Germinal center (tissue), 1 donor: ENCODE measurements at places on chromosomes 6 and 20.

DNA sequence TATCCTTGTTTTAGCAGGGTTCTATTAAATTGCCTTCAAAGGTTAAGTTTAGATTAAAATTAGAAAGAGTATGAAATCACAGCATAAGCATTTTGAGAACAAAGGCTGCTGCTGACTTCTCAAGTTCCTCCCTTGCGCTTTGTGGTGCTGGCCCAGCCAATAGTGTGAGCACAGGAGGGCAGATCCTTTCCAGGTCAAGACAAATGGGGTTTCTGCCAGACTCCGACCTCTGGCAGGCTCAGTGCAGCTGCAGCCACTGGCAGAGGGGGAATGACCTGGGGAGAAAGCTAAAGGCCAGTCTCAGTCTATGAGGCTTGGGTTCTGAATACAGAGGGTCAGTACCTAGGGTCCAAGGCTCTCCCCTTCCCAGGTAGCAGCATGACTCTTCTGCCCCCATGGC is 27.0 kb downstream of the CLIC5 start:
- no peak for DNase-seq

DNA sequence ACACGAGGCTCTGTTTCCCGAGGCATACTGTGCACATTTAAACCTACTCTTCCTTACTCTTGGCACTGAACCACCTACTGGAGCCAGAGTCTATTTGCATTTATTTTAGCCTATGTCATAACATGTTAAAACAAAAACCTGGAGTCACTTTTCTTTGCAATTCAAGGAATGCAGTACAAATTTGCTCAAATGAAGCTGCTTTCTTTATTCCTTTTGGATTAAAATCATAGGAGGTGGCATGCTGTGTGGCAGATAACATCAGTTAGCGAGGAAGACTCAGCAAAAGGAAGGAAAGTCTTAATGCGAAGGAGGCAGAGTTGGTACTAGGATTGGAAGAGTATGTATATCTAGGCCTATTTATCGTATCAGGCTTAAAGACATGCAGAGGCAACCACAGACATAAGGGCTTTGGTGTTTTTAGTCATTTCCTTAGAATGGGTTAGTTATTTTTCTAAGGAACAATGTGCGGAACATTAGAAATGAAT is 92.9 kb downstream of the SAMD3 start:
- no peak for DNase-seq

GRCh38 chr20:49293122-49293521 is 15.3 kb upstream of the ZNFX1 start:
- no peak for DNase-seq

DNA sequence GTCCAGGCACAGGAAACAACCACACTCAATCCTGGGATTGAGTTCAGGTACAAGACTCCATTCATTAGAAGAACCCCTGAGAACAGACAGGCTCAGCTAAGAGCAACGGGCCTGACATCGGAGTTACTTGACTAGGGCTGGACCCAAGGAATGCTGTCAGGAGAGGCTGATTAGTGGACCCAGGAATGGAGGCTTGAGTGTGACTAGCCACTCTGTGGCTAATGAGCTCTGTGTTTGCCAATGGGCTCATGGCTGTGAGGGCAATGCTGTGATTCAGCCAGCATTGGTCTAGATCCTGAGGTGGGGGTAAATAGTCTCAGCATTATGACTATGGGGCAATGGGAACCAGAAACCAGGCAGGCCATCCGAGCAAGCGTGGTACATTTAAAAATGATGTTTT is 71.8 kb downstream of the RIOK1 start:
- no peak for DNase-seq

- no peak for DNase-seq
Measured at GRCh38 chr20:21050710-21051109, 55.4 kb downstream of the LINC00237 start.

DNA sequence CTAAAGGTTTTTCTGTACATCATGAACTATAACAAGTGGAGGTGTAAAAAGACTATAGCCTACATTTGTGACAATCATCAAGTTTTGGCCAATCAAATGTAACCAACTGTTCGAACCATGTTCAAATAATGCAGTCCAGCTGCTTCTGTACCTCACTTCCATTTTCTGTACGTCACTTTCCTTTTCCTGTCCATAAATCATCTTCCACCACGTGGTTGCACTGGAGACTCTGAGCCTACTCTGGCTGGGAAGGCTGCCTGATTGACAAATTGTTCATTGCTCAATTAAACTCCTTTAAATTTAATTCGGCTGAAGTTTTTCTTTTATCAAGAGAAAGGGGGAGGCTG is 270.4 kb upstream of the JARID2 start:
- DNase-seq, result no peak

- DNase-seq, result no peak
Measured at GRCh38 chr20:14093652-14094051, 98.3 kb downstream of the MACROD2 start.

- no peak for DNase-seq
Measured at GRCh38 chr6:158283304-158283980, 28.8 kb upstream of the TULP4 start.

DNA sequence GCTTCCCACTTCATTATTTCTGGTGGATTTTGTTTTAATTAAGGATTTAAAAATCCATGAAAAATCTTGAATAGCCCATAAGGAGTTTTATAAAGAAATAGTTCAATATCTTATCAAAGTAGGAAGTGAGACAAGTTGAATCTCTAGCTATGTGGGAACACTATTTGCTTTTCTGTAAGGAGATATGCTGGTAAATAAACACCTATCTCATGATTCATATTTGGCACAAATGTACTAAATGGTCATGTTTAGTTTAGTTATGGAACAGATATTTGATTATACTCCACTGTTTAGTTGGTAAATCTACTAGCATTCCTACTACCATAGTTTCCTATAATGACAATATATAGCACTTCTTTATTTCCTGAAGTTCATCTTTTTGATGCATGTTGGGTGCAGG is 239.9 kb upstream of the CEP162 start:
- no peak for DNase-seq

DNA sequence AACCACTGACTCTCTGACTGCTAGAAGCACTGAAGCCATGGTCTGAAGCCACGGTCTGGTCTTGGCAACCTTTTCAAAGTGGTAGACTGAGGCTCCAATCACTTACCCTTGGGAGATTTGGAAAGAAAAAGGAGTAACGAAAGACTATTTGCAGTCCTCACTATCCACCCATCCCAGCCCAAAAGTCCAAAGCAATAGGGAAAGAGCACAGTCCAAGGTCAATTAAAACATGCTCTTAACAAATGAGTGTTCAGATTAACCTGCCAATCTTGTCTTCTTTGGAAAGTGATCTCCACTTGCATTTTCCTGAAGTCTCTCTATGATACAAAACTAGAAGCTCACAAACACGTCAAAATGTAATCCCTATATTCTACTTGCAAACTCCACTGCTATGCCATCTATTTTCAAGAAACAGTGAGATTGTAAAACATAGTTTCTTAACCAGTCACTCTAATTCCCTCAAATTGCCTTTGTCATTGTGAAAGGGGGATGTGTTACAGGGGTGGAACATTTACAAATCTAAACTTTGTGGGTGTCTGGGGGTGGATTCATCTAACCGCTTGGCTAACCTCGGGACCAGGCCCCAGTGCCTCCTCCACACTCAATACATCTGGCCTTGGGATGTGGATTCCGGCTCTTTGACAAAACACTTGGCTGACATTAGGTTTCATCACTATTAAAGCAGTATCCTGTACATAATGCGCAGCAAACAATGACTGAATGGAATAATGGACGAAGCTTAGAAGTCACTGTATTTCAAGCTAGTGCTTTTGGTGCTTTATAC is 56.4 kb downstream of the B4GALT5 start:
- DNase-seq, result no peak

DNA sequence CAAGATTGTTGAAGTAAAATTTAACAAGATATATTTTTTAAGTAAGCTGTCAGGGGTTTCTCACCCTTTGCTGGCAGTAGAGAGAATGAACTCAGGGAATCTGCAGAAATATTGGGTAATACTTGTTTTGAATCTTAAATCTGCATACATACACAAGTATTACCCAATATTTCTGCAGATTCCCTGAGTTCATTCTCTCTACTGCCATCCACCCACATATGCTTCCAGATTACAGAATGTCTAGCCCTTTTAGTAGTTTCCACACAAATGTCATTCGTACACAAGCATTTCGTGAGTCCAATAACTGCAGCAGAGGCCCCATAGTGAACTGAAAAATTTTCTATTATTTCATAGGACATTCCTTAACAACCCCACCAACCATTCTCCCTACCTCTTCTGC is 69.6 kb upstream of the TNFRSF21 start:
- no peak for DNase-seq

DNA sequence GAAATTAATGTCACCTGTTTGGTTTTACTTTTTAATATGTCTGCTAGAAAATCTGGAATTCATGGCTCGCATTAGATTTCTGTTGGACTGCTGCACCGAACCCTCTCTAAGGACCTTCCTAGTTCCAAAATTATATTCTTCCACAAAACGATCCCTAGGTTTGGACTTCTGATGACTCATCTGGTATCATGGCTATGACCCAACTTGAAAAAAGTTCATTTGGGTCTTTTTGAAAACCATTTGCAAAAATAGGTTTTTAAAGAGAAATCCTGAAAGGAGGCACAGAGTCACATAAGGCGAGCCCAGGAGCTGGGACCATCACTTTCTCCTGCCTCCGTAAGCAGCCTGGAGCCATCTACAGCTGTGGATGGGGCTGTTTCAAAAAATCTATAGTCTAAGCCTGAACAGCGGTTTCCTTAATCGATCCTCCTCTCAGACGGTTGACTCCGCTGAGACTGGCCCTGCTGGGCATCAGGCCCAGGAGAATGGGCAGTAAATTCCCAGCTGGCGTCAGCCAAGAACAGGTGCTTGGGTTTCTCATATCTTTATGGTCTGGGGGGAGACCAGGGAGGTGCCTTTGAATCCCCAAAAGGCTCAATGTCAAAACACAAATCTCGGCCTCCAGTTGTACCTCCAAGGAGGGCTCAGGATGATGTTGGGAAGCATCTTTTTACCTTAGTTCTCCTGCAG is 44.6 kb downstream of the SLC24A3 start:
- no peak for DNase-seq

- DNase-seq, result no peak
Measured at GRCh38 chr6:153038378-153039057, 36.0 kb upstream of the MTRF1L start.

DNA sequence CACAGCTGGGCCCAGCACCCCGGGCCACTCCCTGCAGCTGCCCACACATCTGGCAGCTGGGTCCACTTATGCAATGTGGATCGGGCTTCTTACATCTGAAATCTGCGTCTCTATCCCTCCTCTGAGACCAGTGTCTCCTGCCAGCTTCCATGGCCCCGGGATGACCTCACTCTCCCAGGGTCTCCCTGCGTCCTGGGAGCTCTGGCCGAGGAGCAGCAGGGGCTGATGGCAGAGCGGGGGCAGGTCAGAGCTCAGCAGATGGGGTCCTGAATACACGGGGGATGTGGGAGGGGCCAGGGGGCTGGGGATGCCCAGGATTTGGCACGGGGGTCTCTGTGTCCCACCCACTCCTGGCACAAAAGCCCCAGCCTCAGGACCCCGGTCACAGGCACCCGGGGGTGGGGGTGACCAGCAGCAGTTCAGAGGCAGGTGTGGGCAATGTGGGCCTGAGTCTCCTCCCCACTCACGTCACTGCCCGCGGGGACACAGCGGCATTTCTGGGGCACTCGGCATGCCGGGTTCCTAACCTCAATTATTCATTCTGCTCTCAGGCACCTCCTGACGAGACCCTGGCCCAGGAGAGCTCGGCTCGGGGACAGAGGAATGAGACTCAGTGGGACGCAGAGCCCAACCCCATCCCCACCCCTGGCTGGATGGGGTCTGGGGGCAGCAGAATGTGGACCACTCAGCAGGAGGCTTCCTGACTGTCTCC is 16.4 kb downstream of the CHRNA4 start:
- DNase-seq, result no peak

DNA sequence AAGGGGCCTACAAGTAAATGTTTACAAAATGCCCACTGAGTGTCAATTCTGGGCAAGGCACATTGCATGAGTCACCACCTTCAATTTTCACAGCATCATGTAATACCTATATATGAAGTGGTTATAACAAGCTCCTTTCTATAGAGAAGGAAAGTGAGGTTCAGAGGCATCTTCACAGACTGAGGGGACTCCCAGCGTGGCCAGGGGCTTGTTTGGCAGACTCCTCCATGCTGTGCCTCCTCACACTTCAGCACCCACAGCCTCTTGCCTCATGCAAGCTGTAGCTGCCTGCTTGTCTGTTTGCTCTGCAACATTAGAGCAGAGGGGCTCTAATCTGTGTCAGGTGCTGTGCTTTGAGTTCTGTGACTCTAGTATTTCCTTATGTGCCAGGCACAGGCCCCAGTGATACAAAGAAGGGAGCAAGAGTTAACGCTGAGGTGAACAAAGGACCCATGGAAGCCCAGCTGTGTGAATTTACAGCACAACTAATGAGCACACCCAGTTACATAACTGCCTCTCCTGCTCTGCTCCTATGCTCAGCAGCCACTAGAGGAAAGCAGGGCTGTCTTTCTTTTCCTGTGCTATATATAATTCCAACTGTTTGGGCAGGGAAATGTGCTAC is 72.3 kb downstream of the ZHX3 start:
- no peak for DNase-seq

GRCh38 chr6:151546941-151547659 is 53.3 kb downstream of the CCDC170 start:
- no peak for DNase-seq

- no peak for DNase-seq
Measured at GRCh38 chr6:130517444-130517931, 151.7 kb downstream of the TMEM200A start.

GRCh38 chr6:125474061-125474460 is 172.3 kb upstream of the HDDC2 start:
- DNase-seq, result no peak

DNA sequence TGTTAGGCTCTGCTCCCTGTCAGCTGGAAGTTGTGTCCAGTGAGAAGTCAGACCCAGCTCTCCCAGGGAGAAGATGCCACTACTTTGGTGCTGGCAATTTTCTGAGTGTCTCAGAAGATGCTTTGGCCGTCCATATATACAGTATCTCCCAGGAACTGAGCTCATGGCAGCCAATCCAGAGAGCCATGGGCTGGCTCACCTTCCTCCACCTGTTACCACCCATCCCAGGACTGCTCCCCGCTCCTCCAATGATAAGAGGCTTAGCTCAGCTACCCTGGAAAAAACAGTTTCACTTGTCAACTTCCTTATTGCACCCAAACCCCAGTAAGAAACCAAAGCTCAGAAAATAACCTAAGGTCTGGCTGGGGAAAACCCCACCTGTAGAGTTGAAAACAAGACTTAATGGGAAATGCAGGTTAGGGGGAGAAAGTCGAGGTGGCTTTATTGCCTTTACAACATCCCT is at the start of gene BNIP5:
BNIP5 (minus strand) TSS at position 110 of the 463 bp plus-strand sequence. CDS start 6,198 bp downstream, outside the sequence.
- no peak for DNase-seq

DNA sequence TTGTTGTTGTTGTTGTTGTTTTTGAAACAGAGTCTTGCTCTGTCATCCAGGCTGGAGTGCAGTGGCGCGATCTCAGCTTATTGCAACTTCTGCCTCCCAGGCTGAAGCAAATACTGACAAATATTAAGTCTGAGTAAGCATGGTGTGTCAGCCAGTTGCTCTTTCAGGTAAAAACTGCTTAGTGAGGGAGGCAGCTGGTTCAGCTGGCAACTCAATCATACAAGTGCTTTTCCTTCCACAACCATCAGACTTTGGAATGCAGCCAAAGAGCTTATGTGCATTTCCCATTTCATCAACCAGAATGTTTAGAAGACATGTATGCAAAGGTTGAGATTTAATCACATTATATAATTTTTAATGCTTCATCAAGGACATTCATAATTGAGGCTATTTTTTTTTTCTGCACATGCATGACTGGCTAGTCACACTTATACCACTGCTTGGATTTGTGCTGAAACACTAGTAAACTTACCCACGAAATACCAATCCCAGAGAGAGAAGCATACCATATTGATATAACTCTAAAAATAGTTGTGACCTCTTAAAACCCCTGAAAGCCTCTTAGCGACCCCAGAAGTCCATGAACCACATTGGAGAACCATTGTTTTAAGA is 56.0 kb downstream of the CLIC5 start:
- DNase-seq, result no peak
